ENCODE measurements at places on chromosomes 4 and X. TPM values are rescaled to one million over a fixed set of nuclear protein-coding genes. Genes with fewer than 3 reads are reported as not detected.

Gene RBMX
- total RNA-seq, result 161 TPM

Gene CXCL8
- total RNA-seq, result 3.2 TPM

Gene GC
- not detected for total RNA-seq

Gene TAB3
- 25.5 TPM for total RNA-seq

Gene RPA4
- 1.0 TPM for total RNA-seq

Gene COX7B2
- not detected for total RNA-seq

Gene CSN1S1
- not detected for total RNA-seq

Gene AIFM1
- 19.6 TPM for total RNA-seq

Gene VEGFC
- 0.71 TPM for total RNA-seq

Gene ZNF41
- total RNA-seq, result 17.0 TPM

Gene TCEAL9
- total RNA-seq, result 19.1 TPM

GRCh38 chr4:169103966-169104412, 93.9 kb upstream of the CBR4 start:
- DNase-seq, result no peak

GRCh38 chr4:57318703-57319102, 208.5 kb upstream of the IGFBP7 start:
- no peak for DNase-seq

GRCh38 chrX:140440876-140441275, 64.0 kb downstream of the SOX3 start:
- DNase-seq, result no peak

DNA sequence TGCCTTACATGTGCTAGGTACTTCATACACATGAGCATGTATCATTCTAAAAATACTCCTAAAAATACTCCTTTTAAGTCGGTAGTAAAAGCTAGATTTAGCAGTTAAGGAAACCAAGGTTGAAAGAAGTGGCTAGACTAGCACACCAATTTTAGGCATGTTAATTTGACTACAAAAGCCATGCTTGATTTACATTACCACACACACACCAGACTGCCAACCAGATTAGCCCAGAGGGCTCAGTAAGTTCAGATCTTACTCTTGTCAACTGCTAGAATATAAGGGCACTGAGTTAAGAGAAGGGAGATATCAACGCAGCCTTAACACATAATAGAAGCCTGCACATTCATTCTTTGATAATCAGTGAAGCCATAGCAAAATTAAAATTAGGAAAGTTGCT, 117.9 kb downstream of the MID1IP1 start:
- no peak for DNase-seq

DNA sequence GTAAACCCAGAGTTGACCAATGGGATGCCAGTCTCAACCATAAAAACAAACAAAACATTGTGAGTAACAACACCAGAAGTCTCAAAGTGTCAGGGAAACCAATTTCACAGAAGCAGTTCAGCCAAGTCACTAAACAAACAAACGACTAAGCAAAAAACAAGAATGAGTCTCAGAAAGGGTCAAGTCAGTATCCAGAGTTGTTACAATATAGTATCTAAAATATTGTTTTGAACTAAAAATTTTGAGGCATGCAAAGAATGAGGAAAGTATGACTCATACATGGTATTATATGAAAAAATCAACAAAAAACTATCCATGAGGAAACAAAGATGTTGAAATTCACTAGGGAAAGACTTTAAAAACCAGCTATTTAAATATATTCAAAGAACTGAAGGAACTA, 70.6 kb downstream of the AR start:
- no peak for DNase-seq

DNA sequence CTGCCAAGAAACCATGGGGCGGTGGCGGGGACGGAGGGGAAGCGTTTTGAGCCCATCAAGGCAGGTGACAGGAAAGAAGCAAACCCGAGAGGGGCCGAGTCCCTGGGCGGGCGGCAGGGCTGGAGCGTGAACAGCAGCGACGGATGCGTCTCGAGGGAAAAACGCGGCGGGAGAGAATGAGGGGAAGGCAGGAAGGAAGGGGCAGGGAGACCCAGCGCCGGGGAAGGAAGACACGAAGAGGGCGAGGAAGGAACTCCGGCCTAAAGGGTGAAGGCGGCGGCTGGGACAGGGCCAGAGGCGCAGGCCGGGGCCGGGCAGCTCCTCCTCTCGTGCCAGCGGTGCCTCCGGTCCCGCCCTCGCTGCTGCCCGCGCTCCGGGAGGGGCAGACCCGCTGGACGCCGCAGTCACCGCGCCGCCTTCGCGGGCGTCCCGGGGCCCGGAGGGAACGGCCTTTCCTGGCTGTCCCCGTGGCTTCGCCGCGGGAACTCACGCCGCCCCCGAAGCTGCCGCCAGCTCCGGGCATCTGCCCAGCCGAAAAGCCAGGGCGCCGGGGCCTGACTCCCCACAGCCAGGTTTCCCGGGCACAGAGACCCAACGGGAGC, 751 bp upstream of the RGS12 start:
- no peak for DNase-seq

DNA sequence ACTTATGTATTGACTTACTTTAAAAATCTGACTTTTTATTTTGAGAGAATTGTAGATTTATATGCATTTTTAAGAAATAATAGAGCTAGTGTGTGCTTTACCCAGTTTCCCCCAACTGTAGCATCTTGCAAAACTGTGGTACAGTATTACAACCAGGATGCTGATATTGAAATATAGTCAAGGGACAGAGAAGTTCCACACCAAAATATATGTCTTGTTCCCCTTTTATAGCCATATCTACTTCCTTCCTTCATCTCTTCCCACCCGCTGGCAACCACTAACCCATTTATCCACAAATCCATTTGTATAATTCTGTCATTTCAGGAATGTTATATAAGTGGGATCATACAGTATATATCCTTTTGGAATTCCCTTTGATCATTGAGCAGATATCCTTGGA, 16.8 kb downstream of the KDM6A start:
- DNase-seq, result no peak

GRCh38 chrX:53250556-53250955, 25.5 kb upstream of the KDM5C start:
- DNase-seq, result no peak

DNA sequence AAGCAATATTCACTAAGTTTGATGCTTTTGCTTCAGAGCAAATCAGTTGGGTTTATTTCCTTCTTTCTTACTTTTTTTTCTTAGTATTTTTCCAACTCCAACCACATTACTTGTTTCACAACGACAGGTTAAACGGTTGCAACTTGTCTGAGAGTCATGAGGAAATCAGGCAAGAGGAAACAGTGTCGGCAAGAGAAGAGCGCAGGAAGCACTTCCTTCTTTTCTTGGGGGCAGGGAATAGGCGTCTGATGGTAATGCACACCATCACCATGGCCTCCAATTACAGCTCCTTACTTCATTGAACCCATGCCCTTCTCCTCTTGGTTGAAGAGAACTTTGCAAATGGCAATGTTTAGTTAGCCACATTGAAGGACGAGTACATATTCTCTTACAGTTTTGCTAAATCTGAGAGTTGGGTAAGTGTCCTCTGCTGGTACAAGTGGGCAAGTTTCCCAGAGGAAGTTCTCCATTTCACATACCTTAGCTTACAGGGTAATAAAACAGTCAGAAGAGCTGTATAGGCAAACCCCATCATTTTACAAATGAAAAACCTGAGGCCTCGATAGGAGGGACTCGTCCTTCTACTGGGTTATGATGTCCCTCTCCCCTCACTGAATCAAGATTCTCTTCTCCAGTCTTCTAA, 8.3 kb upstream of the CXCL8 start:
- DNase-seq, result no peak

- no peak for DNase-seq
These were observed 73.9 kb upstream of the GPM6B start for GRCh38 chrX:13890806-13891205.

DNA sequence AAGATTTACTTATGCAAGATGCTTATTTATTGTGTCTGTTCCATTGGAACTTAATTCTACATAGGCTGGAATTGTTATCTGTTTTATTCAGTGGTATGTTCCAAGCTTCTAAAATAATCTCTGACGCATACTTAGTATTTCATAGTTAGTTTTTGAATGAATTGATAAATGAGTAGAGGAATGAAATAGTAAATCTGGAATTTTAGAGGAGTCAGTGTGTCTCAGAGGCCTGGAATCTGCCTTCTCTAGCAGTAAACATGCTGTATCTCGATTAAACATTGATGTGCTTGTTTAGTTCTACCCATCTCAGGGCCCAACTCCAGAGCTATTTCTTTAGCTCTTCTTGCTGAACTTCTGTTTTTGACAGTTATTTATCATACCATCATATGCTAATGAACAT, 154.2 kb upstream of the MAGEC2 start:
- no peak for DNase-seq

DNA sequence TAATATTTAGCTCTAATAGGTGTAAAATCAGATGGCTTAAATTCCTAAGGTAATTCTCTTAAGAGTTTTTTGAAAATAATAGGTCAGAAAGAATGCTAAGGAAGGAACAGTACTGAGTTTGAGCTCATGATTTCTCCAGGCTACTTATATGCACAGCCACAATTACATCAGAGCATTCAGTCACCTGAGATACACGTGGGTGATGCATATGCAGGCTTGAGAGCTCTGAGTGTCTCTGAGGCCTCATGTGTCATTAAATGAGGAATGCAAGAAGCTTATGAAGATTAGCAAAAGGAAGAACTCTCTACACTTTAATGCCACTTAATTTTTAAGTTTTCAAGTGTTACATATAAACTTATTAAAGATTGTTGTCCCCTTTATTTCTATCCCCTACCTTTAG, 124.0 kb upstream of the STIM2 start:
- DNase-seq, result no peak

- DNase-seq, result no peak
These were observed 50.9 kb downstream of the RNF212 start for GRCh38 chr4:1062419-1062818.

DNA sequence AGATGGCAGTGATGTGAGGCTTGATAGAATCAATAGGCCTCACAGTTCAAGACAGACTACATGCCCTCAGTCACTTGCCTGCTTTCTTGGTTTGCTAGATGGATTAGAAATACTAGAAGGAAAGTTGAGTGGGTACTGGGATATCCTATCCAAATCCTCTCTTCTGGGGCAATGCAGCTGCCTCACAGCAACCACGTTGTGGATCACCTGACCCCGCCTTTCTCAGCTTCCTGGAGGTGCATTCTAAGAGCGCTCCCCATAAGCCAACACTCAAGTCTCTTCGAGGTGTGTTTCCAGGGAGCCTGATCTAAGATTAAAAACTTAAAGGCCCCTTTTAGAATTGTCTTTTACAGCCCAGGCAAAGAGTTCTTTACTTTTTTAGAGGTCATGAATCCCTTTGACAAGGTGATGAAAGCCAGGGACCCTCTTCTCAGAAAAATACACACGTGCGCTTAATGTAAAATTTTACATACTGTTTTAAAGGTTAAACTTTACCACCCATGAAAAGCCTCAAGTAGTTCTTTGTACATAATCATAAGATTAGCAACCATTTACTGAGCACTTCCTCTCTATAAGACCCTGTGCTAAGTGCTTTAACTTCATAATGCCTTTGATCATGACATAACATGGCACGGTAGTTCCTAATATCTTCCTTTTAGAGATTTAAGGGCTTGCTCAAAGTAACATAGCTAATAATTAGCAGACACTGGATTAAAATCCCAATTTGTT, 840 bp upstream of the RPL34 start:
- DNase-seq, result no peak

DNA sequence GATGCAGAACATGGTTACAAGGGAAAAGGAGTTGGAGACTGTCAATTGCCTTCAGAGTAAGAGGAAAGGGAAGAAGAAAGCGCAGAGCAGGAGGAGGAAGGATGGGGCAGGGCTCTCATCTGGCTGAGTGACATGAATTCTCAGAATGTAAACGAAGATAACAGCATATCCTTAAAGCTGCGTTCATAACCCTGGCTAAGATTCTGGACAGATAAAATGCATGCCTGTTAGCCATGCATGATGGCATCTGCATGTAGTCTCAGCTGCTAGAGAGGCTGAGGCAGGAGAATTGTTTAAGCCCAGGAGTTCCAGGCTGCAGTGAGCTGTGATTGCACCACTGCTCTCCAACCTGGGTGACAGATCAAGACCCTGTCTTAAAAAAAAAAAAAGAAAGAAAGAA, 493.5 kb upstream of the PRKX start:
- DNase-seq, result no peak

- DNase-seq, result no peak
These were observed 413.1 kb downstream of the NKX6-1 start for GRCh38 chr4:84085986-84086385.

- DNase-seq, result no peak
These were observed 184.7 kb upstream of the ZCCHC13 start for GRCh38 chrX:74119016-74119910.

DNA sequence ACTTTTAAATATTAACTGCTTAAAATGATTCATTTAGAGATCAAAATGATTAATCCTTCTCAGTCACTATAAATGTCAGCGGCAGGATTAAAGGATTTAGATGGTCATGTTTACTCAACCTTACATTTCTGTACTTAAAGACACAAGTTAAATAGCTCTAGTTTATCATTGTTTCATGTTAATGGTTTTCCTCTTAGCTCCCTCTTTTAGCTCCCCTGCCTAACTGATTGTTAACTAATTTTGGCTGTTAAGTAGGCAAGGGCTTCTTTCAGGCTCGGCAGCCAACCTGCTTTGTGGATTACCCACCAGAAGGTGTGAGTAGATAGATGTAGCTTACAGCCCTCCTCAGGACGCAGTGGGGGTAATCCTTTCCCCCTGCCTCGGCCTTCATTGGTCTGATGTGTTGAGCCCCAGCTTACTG, 96.0 kb downstream of the TENM3 start:
- no peak for DNase-seq

DNA sequence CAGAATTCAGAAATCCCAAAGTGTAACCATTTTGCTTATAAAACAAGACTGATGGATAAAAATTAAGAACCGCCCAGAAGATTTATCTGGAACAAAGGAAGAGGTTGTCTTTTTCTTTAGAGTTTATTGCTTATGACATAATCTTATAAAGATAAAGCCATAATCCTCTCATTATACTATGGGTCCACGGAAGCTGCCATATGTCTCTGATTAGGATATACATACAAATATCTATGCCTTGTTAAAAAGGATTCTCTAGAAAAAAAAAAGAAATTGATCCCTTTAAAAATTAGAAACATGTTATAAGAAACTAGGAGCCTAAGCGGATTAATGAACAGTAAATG, 70.5 kb downstream of the RELL1 start:
- no peak for DNase-seq
